ENCODE measurements at places on chromosomes 3 and 15.

DNA sequence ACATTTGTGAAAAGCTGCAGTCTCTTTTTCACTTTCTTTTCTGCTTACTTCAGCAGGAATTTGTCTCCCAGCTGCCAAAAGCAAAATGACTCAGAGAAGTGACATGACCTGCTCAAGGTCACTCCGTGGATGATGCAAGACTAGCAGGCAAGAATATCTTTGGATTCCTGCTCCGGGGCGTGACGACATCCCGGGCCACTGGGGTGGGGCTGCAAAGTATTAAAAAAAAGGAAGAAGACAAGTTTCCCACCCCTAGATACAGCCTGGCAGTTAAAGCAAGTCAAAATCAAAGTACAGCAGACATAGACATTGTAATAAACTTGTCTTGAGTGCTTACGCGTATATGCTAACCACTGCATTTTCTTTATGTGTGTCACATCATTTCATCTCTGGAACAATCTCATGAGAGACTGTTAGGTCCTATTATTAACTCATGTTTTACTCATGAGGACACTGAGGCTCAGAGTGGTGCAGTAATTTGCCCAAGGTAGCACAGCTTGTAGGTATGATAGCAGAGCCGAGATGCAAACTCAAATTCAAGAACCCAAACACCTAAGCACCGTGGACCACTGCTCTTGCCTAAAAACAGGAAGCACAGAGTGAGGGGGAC is 485.2 kb upstream of the PROK2 start:
- DNase-seq: no peak

DNA sequence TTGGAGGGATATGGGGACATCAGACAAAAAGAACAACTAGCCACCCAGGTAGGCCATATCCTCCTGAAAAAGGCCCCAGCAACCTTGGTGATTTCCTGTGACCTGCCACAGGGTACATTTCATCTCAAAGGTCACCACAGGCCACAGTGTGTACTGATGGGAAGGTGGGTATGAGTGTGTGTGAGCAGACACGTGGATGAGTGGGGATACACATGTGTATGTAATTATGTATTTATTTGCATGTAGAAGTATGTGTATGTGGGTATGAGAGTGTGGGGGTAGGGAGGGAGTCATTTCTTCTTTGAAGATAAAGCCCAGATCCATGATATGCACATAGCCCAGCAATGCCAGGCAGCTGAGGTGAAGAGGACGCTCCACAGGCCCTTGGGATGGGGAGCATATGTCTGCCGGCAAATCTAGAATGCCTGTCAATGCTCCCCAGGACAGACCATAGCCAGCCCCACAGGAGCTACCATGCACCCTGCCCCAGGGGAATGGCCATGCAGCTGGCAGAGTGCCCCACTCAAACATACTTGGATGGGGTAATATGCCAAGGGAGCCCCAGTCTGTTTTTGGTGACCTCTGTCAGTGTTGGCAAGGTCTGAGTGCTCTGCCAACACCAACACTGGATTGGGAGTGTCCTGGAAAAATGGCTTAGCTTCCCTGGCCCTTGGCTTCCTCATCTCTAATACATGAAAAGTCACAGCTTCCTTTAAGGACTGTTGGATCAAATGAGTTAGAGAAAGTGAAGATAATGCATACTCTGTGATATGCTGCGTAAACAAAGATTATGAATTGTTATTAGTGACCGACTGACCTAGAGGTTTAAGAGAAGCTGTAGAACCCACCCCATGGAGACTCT is 42.4 kb downstream of the RAB6B start:
- no peak for DNase-seq

GRCh38 chr3:158792709-158793108 is 9.1 kb upstream of the MFSD1 start:
- no peak for DNase-seq

- no peak for DNase-seq
These were observed 82.2 kb upstream of the VEPH1 start for GRCh38 chr3:157585386-157585785.

GRCh38 chr3:38085943-38086324 is 46.9 kb downstream of the DLEC1 start:
- DNase-seq: no peak

GRCh38 chr3:119555929-119556328 is 3.5 kb downstream of the CD80 start:
- DNase-seq: no peak

GRCh38 chr3:118912188-118912587 is 122.5 kb downstream of the IGSF11 start:
- DNase-seq: no peak

GRCh38 chr15:50800715-50801114 is 35.2 kb upstream of the SPPL2A start:
- no peak for DNase-seq
